Left colon (tissue), 2 donors: ENCODE measurements at places on chromosomes 16 and 17. TPM values are rescaled to one million over a fixed set of nuclear protein-coding genes. Genes with fewer than 3 reads are reported as not detected.

GRCh38 chr17:68711858-68712257 is 110.7 kb upstream of the FAM20A start:
- DNase-seq = no peak

DNA sequence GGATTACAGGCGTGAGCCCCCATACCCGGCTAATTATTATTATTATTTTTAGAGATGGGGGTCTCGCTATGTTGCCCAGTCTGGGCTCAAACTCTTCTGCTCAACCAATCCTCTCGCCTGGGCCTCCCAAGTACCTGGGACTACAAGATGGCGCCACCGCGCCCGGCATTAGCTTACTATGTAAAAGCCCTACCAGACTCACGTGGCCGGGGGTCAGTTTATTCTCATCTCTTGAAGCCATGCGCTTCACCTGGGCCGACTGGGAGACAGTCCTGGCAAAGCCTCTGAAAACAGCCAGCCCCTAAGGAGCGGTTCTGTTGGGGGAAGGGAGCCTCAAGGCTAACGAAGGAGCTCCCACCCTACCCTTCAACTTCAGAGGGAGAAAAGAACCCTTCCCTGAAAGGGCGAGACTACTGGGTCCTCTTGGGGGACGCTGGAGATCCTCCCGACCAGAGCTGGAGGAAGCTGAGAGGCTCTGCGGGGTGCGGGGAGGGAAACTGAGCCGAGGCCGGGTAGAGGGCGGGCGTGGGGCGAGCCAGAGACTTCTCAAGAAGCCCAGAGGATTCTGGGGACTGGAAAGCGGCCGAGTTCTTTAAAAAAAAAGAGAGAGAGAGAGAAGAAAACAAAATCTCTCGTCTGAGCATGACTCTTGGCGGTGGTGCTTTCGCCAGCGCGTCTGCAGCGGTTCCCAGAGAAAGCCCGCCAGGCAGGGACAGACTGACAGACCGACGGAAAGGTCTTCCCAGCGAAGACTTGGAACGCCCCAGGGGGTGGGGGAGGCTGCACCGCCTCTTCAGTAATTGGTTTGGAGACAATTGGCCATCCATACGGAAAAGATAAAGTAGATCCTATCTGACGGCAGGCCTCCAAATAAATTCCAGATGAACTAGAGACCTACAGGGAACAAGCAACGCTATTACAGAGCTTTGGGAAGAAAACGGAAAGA is 5.6 kb upstream of the TUBG2 start:
- DNase-seq = no peak

DNA sequence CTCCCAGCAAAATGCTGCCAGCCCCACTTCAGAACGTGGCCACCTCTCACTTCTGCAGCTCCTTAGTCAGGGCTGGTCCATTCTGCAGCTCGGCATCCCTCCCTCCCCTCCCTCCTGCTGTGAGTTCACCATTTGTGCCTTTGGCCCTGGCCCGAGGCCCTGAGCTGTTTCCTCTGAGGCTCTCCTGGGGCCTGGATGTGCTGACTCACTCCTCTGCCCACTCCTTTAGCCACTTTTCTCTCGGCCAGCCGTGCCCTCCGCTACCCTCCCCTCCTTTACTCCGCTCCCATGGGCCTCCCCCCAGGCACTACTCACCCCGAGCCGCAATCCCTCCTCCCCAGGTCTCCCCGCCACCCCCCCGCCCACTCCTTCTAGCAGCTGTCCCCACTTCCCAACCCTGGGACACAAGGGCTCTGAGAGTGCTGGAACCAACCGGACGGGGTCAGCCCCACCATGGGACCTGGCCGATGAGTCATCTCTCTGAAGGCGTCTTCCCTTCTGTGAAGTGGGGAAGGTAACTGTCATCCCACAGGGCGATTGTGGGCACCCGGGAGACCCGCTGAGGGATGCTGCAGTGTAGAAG is 11.5 kb downstream of the KCNG4 start:
- peak; percentile 41 for DNase-seq

- DNase-seq = peak; percentile 51
These were observed 17.7 kb downstream of the HSD11B2 start for GRCh38 chr16:67448580-67448979.

DNA sequence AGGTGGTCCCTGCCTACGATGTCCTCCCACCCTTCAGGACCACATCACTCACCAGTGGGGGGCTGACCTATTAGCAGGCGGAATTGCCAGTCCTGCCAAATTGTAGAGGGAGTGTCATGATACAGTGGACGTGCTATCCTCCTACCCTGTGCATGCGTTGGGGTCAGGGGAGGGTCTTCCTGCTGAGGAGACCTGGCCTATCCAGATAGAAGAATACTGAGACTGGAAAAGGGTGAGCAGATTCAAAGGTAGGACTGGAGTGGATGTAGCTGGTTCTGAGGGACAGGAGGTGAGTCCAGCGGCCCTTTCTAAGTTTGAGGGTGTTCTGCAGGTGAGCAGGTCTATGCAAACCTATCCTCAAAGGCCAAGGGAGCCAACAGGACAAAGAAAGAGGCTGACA is 8.0 kb downstream of the PRSS41 start:
- DNase-seq = no peak

GRCh38 chr16:747978-748746 is 7.4 kb upstream of the CIAO3 start:
- DNase-seq = no peak

GRCh38 chr17:45225051-45225700 is 3.5 kb downstream of the FMNL1 start:
- no peak for DNase-seq

DNA sequence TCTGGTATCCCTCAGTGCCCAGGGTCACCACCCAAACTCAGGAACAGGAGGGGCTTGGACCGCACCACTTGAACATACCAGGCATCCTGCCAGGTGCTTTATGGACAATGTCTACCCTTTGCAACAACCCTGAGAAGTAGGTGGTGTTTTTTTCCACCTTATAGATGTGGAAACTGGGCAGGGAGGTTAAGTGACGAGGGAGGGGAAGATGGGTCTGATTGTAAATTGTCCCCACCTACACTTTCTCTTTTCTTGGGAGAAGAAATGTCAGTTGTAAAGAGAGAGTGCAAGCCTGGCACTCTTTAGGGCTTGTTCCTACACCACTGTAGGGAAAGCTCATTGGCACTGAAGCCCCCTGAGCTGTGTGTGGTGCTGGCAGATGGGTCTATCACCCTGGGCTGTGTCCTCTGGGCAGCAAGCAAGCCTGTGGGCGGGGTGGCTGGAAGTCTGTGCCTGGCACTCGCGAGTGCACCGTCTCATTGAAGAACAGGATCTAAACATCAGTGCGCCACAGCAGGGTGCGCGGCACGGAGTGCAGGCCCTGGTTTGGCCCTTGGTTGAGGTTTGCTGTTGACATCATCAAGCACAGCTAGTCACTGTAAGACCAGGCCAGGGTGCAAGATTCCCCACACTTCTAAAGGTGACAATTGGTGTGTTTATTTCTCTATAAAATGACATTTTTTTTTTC is 15.1 kb downstream of the NOD2 start:
- DNase-seq = no peak

DNA sequence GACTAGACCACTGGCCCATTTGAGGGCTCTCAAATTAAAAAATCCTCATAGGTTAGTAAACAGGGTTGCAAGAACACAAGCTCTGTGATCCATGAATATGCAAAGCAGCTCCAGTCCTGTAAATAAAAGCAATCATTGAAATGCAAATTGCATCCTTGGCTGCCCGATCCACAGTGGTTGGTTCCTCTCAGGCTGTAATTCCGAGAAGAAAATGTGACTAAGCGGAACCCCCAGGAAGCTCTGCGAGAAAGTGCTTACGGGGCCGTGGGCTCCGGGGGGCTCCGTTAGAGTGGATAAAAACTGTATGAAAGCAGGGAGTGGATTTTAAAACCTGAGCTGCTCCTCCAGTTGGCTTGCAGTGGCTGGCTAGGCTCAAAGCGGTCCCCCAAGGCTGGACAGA is 2.5 kb downstream of the GPRC5B start:
- no peak for DNase-seq

DNA sequence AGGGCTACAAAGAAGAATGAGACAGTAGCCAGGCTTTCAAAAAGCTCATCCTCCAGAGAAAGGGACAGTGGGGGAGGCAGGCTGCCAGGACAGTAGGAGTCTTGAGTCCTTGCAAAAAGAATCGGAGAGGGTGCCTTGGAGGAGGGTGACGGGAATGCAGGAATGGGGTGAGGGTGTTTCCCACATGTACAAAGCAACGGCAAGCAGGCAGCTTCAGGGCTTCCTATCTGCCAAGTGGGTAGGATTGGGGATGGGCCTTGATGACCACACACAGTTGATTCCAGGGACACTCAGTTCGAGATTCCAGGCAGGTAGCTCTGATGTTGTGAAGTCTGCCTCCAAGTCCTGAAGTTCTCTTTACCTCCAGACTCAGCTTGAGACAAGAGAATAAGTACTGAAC is 54.4 kb downstream of the C17orf67 start:
- no peak for DNase-seq

DNA sequence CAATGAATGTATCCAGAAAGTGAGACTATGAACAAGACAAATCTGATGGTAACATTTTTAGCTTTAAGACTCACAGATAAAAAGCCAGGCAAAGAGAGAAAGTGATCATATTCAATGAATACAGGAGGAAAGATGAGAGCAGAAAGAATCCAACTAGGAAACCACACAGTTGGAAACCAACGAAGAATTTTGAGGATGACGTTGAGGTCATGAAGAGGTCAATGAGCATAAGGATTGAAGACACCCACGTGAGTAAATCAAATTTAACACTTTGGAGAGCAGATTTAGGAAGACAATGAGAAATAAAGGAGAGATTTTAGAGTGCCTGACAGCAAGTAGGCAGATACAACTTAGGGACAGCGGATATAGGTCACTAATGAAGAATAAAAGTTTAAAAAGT is 948.1 kb downstream of the KCNJ2 start:
- no peak for DNase-seq

DNA sequence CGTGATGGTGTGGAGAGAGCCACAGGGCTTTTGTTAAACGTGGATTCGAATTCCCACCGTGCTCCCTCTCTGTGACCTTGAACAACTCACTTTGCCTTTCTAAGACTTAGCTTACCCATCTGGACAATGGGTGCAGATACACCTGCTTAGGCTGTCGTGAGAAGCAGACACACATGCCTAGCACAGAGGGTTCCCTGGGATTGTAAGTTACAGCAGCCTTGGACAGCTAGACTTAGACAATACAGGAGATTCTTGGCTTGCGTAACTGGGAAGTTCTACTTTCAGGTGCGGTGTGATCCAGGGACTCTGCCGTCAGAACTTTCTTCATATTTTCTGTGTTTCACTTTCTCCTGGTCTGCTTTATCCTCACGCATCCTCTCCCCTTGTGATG is 127.0 kb downstream of the ABCC1 start:
- DNase-seq = no peak

GRCh38 chr17:77437017-77437416 is 296.2 kb downstream of the SEC14L1 start:
- DNase-seq = no peak

DNA sequence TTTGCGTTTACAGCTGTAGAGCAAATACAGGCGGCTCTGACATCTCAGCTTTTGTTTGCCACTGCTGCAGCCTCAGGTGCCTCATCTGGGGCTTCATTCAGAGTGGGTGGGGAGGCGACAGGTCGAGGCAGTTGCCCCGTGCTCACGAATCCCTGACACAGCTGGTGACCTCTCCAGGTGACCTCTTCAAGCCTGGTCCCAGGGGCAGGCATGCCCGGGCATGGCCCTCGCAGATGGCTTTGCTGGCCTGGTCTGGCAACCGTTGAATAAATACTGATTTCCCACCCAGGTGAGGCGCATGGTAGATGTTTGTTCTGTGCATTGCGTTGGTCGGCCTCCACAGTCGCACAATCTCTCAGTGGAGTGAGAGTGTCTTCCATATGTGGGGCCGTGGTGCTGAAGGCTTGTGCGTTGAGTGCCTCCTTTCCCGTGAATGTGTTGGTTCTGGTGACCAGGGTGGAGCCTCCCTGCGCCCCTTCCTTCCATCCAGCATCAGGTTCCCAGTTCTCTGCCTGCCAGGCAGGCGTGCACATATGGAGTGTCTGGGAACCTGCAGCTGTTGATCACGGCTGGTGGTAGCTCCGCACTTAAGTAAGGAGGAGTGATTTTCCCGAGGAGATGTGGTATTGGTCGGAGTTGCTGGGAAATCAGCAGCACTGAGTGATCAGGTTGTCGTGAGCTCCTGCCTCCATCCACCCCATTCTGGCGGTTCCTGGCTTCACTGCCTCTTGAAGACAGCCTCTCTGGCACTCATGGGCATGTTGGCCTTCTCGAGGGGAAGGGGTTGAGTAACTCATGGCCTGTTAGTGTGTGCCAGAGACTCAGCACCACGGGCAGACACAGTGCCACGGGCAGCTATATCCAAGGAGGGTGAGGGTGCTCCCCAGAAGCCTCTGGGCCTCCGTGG is 149.7 kb downstream of the RPTOR start:
- no peak for DNase-seq

GRCh38 chr17:9968881-9969280 is 63.8 kb upstream of the RCVRN start:
- no peak for DNase-seq

GRCh38 chr16:66402591-66403230 is 24.4 kb upstream of the BEAN1 start:
- DNase-seq = no peak

Gene SEC14L5
- total RNA-seq = 1.8 TPM

Gene CCL1
- total RNA-seq = not detected

Gene CCL16
- total RNA-seq = 0.25 TPM

Gene NPIPA7
- total RNA-seq = 1.4 TPM

Gene PPP1R1B
- total RNA-seq = 259 TPM

Gene C16orf86
- total RNA-seq = 0.92 TPM

Gene TNFRSF13B
- total RNA-seq = 1.4 TPM
